ENCODE measurements at places on chromosomes 1 and 21.
A peak's percentile ranks its signal among the peaks of the same experiment; 100 is the strongest.

DNA sequence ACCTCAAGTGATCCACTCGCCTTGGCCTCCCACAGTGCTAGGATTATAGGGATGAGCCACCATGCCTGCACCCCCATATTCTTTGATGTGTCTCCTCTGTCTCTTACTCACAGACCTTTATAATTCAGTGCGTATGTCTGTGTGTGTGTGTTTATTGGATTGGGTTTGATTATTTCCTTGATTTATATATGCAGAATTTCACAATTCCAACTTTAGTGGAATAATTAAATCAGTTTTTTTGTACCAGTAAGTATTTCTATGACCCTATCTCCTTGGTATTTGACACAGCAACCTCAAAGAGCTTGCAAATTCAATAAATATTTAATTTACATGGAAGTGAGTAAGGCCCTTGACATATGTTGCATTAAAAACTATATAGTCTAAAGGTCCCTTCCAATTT is 333.9 kb upstream of the ADAMTS5 start:
- DNase-seq, result peak; percentile 33

DNA sequence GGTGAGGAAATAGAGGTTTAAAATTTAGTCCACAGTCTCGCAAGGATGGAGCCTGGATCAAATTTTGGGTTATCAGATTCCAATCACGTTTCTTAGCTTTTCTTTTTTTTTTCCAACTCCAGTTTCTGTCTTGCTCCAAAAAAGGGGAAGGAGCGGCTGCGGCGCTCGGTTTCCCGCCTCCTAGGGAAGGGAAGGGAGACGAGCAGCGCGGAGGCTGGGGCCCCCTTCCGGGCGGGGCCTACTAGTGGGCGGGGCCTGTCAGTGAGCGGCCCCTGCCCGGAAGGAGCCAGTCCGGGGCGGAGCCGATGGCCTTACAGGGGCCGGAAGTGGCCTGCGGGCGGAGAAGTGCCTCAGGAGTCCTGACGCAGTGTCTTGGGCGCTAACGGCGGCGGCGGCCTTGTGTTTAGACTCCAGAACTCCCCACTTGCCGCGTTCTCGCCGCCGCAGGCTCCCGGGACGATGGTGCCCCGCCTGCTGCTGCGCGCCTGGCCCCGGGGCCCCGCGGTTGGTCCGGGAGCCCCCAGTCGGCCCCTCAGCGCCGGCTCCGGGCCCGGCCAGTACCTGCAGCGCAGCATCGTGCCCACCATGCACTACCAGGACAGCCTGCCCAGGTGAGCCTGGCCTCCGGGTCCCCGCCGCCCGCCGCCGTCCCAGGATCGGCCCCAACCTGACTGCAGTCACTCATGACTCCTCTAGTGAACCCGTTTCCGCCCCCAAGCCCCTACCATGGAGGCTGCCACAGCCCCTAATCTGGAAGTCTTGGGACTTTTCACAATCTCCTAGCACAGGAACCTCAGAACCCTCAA is at the start of gene CPT2:
TSS of gene CPT2 (plus strand) at position 340 of the 806 bp plus-strand sequence. CDS start at position 460, 120 bp downstream.
- peak; percentile 91 for DNase-seq

DNA sequence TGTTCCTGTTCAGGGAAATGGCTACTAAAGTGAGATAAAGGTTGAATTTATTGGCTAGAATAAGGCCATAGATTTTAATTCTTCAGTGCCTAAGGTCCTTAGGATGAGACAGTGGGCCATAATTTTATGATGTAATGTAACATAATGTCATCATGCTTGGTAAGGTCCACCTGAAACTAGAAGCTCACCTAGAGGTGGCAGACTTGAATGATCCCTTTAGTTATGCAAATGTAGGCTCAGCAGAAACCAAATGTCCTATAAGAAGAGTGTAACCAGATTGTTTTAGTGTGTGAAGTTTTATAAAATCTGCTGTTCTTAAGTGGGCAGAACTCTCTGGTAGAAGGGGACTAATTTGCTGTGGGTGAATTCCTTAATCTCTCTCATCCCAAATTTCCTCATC is 13.5 kb upstream of the SETDB1 start:
- DNase-seq, result no peak

GRCh38 chr1:227166559-227166958 is 151.7 kb downstream of the CDC42BPA start:
- DNase-seq, result no peak

DNA sequence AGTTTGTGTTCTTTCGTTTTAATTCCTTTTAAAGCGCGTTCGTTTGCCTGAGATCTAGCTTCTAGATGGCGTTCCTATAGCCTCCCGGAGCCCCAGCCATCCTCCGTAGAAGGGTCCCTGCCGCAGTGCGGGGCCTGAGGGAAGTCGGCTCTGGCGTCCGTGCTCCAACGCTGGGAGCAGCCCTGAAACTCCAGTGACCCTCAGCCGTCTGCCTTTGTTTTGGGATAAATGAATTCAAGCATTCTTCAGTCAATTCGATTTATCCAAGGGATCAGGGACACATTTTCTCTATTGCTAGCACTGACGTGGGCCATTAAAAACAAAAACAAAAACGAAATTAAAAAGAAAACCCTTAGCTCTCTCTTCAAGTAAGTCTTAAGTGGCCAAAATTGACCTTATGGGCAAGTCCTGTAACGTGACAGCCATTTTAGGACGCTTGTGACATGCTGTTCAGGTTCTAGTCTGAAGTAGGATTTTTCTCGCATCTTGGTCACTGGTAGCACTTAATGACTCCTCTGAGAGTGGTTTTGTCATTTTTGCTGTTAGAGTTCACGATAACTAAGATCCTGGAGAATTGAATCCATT is 742 bp upstream of the HSPA13 start:
- no peak for DNase-seq

DNA sequence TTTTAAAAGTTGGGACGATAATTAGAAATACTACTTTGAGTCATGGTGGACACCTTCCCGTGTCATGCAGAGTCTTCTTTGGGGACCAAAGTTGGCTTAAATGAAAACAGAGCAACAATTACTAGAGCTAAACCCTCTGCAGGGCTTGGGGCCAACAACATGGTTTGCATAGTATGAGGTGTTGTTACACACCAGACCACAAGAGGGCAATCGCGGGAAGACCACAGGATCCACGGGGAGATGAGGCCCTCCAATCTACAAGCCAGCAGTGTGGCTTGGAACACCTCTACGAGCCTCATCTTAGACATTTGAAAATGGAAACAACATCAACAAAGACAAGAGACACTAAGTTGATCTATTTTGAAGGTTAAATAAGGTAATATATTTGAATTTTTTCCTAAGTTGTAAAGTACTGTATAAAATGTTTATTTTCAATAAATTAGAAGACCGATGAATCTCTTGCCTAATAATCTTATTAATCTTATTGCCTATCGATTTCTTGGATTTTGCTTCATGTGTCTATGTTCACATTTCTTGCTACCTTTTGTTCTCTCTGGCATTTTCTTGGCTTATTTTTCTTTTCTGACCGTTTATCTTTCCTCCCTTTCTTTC is 8.2 kb upstream of the SMCP start:
- DNase-seq, result peak; percentile 63

- no peak for DNase-seq
These were observed 4.9 kb downstream of the CAMK2N1 start for GRCh38 chr1:20480951-20481617.

DNA sequence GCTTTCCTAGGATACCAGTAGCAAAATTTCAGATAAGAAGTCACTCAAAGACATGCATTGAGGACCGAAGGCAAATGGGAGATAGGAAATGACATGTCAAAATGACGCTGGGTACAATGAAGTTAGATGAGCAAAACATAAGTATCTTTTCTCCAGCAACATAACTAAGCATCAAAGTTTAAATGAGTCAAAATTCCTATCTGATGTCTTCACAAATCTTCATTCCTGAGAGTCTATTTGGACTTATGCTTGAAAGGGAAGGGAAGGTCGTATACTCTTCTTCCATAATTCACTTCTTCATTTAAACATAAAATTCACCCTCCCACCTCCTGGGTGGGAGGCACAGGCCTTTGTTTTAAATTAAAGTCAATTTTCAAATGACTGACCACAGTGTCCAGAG is 4.1 kb upstream of the TMEM81 start:
- no peak for DNase-seq

GRCh38 chr1:20417581-20417980 is 68.4 kb downstream of the CAMK2N1 start:
- no peak for DNase-seq

DNA sequence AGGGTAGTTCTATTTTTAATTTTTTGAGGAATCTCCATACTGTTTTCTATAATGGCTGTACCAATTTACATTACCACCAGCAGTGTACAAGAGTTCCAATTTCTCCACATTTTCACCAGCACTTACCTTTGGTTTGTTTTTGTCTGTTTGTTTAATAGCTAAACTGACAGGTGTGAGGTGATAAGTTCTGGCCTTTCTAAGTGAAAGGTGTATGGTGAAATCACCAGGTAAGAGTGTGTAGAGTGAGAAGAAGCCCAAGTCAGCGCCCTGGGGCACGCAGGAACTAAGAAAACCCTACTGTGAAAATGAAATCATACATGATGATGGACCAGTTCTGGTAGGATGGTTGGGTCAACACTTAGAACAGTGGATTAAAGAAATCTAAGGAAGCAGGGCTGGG is 34.5 kb downstream of the BTG3 start:
- no peak for DNase-seq

GRCh38 chr1:210366767-210367166 is 38.1 kb downstream of the HHAT start:
- no peak for DNase-seq

DNA sequence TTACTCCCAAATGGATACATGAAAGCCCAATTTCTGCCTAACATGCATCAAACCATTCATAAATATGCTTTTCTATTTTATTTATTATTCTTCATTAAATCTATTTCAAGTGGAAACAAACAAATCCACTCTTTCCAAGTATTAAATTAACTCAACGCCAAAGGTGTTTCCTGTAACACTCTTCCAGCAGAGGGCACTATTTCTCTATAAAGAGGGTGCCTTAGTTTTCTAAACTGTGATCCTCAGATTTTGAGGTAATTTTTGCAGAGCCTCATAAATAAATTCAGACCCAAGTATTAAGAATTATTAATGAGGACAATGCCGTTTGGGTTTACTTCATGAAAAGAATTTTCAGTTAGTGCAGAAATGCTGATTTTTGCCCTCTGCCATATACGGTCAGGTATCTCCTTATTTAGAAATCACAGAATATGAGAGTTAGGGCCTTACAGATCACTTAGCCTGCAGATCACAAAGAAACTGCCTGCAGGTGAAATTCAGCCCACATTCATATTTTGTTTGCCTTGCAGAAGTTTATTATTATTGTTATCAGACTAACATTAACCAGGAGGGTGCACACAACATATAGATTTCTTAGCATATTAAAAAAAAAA is 40.1 kb upstream of the MYSM1 start:
- DNase-seq, result peak; percentile 75

DNA sequence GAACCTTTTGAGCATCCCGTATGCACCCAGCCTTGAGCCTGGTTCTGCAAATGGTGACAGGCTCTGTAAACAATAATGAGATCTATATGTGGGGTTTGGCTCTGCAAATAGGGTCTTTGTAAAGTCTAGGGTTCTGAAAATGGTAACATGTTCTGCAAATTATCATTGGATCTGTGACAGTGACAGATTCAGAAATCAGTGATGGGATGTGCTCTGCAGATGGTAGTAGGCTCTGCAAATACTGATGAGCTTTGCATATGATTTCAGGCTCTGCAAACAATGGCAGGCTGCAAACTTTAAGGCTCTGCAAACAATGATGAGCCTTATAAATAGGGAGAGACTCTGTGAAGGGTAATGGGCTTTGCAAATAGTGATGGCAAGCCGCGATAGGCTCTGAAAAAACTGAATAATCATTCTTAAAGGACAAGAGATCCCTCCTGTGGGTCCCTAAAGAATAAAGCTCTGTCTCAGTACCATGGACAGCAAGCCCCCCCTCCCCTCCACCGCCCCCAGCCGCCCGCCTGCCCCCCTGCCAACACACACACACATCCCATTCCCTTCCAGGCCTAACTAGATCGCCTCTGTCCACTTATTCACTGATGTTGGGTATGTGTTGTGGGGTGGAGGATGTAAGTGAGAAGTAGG is 17.7 kb upstream of the DMBX1 start:
- no peak for DNase-seq

- DNase-seq, result no peak
These were observed 46.6 kb downstream of the CRB1 start for GRCh38 chr1:197314682-197315081.

DNA sequence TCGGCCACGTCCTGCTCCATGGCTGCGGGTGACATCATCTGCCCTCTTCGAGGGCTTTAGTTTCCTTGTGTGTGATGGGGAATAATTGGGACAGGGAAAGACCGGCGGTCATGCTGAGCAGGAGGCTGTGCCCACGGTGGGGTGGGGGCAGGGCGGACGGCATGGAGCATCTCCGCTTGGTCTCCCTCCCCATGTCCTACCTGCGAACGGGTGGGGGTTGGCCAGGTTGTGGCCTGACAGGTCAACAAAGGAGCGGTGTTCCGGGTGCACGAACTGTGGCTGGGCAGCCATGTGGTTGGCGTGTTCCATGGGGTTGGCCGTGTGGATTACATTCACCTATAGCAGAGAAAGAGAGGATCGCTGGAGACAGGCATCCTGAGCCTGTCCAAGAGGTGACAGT is 80.0 kb downstream of the PIK3CD start:
- no peak for DNase-seq
